Activated CD8-positive, alpha-beta T cell treated with anti-CD3 and anti-CD28 coated beads, Interleukin-2, amount 10 ng/mL, durations not matched to agents 7 days and 5 days (primary cell): ENCODE measurements at places on chromosomes 13 and 19.

GRCh38 chr19:1512671-1513498 lies at the start of gene ADAMTSL5:
TSS of gene ADAMTSL5 (minus strand) at chr19:1513019. CDS start at chr19:1510943, 2,076 bp downstream.
- DNase-seq = peak; percentile 78

GRCh38 chr19:54507824-54508223 lies 5.2 kb downstream of the LAIR2 start:
- no peak for DNase-seq

- no peak for DNase-seq
Observed at GRCh38 chr13:41837629-41838028, 123.3 kb downstream of the VWA8 start.

DNA sequence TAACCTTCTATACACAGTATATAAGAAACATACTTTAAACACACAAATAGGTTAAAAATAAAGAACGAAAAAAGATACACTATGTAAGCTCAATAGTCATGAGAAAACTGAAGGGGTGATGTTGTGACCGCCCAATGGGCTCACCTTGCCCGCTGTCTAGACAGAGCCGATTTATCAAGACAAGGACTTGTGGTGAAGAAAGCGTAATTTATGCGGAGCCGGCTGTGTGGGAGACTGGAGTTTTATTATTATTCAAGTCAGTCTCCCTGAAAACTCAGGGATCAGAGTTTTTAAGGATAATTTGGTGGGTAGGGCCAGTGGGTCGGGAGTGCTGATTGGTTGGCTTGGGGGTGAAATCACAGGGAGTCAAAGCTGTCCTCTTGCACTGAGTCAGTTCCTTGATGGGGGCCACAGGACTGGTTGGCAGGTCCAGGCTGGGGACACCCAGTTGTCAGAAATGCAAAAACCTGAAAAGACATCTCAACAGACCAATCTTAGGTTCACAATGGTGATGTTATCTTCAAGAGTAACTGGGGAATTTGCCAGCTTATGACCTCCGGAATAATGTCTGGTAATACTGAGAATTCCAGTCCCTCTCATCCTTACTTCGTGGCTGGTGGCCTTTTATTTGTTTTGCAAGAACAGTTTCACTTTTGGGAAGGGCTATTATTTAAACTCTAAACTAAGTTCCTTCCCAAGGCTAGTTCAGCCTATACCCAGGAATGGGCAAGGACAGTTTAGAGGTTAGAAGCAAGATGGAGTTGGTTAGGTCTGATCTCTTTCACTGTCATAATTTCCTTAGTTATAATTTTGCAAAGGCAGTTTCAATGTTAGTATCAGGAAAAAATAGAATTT lies 96.6 kb downstream of the UBL3 start:
- no peak for DNase-seq

- DNase-seq = no peak
Observed at GRCh38 chr19:34577531-34578101, 96.1 kb downstream of the WTIP start.
